ENCODE measurements at places on chromosomes 6 and 20.

DNA sequence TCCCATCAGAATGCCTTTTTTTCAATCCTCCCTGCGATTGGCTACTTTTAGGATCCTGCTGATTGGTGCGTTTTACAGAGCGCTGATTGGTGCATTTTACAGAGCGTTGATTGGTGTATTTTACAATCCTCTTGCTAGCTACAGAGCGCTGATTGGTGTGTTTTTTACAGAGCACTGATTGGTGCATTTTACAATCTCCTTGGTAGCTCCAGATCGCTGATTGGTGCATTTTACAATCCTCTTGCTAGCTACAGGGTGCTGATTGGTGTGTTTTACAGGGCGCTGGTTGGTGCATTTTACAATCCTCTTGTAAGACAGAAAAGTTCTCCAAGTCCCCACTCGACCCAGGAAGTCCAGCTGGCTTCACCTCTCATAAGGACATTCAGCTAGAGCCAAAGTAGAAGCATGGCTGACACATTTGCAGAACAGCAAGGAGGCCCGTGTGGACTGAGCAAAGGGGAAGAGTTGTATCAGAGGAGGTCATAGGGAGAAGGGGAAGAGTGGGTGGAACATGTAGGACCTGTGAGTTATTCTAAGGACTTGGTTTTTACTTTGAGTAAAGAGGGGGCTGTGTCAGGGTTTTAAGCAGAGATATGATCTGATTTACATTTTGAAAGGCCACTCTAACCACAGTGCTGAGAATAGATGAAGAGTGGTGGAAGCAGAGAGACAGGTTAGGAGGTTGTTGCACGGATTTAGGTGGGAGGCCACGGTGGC, 2.6 kb downstream of the ALDH5A1 start:
- DNase-seq: no peak

- no peak for DNase-seq
Measured at GRCh38 chr6:157954150-157955117, 27.2 kb upstream of the SYNJ2 start.

DNA sequence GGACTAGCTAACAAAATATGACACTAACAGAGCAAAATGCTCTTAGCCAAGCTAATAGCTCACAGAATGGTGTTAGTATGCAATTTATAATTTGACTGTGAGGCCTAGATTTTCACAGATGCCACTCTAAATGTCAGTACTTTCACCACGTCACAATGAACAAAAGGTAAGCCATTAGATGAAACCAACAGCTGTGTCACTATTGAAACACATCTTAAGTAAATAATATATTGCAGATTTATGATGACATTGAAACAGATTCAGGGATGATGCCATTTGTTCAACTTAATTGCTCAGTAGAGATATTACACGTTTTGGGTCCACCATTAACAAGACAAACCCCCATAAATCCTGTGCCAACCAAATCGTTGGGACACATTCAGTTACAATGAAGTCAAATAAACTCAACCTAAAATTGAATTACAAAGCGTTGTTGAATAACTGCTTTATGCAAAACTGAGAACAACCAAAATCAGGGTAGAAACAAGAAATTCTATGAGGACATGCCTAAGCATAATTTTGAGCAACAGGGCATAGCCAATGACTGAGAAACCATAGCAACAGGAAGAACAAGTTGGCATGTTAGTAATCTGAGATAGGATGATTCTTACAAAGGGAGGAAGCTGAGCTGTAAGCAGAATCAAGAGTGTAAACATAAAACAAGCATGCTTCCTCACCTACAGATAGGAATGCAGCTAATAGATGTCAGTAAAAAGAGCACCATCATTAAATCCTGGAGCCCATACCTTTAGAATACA, 85.6 kb upstream of the KHDRBS2 start:
- DNase-seq: no peak

DNA sequence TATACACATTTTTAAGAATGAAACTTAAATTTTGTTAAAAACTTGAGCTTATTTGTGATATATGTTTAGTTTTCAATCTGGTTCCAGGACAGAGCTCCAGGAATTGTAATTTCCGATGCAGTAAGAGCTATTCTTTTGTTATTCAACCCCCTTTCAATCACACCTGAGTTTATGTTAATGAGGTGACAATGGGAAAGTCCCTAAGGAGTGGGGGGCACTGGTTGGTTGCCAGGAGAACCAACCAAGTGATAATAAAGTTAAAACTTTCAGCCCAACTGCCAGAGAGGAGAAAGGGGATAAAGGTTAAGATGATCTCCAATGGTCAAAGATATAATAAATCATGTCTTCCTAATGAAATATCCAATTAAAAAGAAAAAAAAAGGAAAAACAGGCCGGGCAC, 19.8 kb downstream of the MDN1 start:
- no peak for DNase-seq

- no peak for DNase-seq
Measured at GRCh38 chr6:168396561-168396960, 44.4 kb upstream of the SMOC2 start.

- DNase-seq: no peak
Measured at GRCh38 chr20:57326667-57327455, 2.7 kb upstream of the SPO11 start.

- no peak for DNase-seq
Measured at GRCh38 chr20:20732641-20733040, 20.2 kb upstream of the RALGAPA2 start.

DNA sequence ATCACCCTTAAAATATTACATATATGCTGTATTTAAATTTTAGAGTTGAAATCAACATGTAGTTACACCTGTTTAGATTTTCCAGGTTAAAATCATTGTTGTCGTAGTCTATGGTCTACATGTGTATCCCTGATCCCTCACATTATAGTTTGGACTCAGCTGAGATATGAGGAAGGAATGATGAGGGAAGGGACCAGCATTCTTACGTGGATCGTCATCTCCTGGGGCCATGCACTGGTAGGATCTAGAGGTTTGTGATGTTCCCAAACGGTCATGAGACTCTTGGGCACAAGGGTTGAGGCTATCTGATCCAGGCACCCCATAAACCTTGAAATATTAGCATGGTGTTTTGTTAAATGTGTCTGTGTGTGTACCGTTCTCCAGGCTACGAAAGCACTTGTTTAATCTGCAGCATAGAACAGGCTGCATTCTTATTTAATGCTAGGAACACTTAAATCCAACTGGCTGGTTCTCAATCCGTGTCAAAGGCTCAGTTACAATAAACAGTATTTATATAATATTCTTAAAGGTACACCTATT, 55.4 kb downstream of the IPCEF1 start:
- DNase-seq: no peak

- no peak for DNase-seq
Measured at GRCh38 chr20:24206995-24207394, 218.4 kb upstream of the GGTLC1 start.

DNA sequence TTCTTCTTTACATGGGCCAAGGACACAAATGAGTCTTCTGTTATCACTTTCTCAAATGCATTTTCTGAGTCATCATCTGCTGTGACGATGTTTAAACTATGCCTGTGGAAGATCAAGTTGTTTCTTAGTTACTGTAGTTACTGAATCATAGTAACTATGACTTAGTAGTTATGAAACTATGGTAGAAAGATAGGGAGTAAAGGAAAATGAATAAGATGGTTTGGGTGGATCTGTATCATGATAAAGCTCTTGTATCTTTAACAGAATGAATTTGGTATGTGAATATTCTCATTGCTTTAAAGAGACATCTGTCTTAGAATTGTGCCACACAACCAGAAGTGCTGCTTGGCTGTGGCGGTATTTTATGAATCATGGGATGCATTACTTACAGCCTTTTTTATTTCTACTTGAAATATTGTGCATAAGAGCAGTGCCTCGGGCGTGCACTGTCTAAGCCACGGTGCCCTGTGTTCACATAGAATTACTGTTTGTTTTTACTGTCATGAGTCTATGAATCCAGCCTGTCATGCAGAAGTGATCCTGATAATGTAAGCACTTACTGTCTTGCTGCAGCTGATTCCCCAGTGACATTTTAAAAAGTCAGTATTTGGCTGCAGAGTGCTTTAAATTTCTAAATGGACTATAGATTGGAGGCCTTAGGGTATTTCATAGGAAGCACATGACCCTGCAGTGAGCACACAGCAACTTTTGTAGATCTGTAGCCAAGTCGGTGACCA, 215.2 kb downstream of the TMEM242 start:
- peak; percentile 27 for DNase-seq

- no peak for DNase-seq
Measured at GRCh38 chr6:53679446-53679933, 13.9 kb upstream of the KLHL31 start.

DNA sequence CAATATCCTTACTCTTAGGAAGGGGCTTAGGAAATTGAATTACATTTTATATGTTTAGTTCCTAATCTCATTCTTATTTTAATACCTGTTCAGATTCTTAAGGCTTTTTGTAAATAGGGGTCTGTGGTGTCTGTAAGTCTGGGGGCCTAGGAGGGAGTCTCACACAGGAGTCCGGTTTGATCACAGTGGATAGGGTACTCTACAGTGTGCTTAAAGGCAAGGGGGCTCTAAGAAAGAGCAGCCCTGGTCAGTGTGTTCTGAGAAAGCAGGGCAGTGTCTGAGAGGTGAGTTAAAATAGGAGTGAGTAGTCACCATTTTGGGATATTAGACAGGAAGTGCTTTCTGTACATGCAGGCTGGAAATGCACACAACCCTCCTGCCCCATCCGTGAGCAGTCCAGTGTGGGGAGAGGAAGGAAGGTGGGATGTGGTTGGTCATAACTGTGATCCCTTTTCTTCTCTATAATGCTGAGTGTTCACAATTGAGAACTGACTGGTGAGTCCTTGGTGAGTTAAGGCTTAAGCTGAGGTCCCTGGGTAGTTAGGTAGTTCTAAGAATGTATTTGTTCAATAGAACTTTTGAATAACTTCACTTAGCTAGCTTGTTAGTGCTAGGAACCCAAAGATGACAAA, 50.0 kb downstream of the CDKAL1 start:
- no peak for DNase-seq

GRCh38 chr6:15843764-15844163, 180.9 kb upstream of the DTNBP1 start:
- DNase-seq: no peak

- DNase-seq: no peak
Measured at GRCh38 chr20:11761497-11761896, 156.2 kb upstream of the BTBD3 start.

DNA sequence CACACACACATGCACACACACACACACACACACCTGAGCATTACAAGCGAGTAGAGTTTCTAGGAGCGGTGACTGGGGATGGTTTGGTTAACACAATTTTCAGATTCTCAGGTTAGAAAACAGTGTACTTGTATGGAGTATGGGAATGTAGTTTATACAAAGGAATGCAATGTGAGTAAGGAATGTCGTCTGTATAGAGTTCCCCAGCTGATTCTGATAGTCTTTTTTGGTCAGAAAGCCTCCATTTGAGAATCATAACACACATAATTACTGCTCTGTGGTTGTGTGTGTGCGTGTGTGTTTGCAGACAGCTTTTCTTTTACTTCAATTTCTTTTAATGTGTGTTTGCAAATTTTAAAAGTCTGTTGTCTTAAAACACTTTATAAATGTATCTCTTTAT, 93.2 kb downstream of the MYO6 start:
- no peak for DNase-seq

DNA sequence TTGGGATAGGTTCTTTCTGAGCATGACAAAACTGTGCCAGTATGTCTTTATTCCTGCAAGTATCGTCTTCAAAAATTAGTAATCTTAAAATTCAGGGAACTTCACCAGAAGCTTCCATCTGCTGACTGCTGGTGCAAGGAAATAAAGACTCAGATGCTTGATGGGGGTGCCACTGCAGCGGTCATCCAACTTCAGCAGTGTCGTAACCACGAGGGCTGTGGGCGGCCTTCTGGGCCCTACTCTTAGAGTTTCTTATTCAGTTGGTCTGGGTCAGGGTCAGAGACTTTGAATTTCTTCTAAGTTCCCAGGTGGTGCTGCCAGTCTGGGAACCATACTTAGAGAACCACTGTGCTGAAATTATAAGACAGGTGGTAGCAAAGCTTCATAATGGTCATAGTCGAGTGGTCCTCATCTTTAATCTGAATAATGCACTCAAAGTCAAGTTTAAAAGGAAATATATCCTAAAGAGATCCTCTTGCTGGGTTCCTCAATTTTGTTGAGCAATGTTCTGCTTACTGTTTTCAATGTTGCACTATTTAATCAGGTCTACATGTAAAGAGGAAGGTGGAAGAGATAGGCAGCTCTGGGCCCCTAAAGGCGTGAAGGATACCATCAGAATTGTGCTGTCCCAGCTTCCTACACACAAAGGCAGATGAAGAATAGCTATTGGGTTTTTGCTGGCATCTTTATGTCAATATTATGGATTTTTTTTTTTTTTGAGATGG, 165.4 kb upstream of the GMDS start:
- no peak for DNase-seq

GRCh38 chr20:33475381-33476152, 14.3 kb upstream of the CBFA2T2 start:
- DNase-seq: no peak

- no peak for DNase-seq
Measured at GRCh38 chr20:25447671-25448070, 40.2 kb downstream of the GINS1 start.

DNA sequence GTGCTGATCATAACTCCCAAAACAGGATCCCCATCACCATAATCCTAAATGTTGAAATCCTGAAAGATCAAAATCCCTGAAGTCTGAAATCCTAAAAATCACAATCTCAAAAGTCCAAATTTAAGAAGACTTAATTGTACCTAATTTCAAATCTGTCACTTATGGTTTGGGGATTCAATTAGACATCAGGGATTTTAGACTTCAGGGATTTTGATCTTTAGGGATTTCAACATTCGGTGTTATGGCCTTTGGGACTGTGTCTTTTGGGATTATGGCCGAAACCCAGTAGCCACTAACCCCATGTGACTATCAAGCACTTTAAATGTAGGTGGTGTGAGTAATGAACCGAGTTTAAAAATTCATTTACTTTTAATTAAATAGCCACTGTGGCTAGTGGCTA, 21.7 kb upstream of the AVP start:
- DNase-seq: no peak

DNA sequence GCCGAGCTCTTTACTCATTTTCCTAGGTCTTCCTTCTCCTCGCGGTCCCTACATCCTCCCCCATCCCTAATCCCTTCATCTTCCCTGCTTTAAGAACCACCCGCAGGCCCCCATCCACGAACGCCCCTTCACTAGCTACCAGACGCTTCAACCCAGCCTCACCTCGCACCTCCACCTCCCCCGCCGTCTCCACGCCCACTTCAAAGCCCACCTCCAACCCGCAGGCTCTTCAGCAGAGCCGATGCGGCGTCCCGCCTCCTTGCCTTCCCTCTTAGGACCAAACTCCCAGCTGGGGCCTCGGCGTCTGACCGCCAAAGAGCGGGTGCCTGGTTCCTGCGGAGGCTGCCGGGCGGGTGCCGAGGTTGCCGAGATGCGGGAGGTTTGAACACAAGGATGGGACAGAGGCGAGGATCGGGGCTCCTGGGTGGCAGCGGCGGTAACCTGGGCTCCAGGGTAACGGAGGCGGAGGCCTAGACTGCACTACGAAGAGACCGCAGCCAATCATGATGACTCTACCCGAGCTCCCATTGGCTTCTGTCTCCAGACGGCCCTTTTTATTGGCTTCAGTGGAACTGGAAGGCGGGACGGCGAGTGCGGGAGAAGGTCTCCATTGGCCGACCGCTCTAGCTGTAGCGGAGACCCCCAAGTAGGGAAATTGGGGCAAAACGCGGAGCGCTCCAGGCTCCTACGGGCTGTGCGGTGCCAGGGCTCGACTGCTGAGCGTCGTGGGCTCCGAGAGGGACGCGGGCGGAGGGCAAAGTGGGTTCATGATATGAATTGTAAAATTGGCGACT, at the start of gene LCA5:
TSS of gene LCA5 (minus strand) at position 477 of the 794 bp plus-strand sequence. CDS start 18,536 bp downstream, outside the sequence.
- peak; percentile 87 for DNase-seq

GRCh38 chr6:49918787-49919186, 45.2 kb downstream of the DEFB114 start:
- no peak for DNase-seq

Measured in activated CD4-positive, alpha-beta memory T cell treated with anti-CD3 and anti-CD28 coated beads for 36 hours (primary cell).